Immature natural killer cell (primary cell): ENCODE measurements at places on chromosomes 2 and 18.

DNA sequence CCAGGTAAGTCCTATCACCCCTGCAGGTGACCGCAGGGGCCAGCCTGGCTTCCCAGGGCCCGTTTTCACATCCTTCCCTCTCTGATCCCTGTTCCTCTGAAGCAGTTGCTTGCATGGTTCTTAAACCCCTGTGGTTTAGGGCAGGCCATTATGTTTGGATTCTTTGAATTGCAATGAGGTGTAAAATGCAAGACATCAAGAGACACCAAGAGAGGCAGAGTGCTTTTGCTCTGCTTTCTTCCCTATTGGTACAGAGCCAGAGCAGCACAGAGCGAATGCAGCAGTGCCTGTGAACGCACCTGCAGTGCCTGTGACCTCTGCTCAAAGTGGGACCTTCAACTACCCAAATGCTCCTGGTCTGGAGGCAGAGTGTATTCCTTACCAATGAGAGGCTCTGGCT lies 7.6 kb downstream of the RFX8 start:
- no peak for DNase-seq

DNA sequence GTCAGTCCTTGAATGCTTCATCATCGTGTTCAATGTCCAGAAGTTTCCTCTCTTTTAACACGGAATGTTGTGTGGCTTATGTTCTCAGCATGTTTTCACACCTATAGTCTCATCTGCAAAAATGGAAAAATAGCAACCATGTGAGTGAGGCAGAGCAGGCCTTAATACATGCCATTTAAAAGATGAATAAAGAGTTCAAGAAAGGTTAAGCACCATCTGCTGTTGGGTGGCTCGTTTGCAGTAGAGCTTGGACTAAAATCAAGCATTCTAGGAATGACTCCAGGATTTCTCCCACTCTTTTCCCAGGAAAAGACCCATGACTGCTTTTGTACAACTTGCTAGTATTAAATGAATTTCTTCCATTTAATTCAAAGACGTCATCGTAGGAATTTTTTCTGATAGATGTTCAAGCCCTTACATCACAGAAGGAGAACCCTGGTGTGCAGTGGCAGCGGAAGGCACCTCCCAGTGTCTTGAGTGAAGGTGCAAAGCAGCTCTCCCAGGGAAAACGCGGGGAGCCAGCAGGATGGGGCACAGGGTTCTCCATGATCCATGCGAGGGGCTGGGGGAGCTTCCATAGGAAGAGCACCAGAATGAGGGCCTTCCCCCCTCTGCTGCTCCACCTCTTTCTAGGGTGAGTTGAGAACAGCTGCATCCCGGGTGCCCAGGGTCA lies 9.6 kb downstream of the DCDC2C start:
- no peak for DNase-seq

DNA sequence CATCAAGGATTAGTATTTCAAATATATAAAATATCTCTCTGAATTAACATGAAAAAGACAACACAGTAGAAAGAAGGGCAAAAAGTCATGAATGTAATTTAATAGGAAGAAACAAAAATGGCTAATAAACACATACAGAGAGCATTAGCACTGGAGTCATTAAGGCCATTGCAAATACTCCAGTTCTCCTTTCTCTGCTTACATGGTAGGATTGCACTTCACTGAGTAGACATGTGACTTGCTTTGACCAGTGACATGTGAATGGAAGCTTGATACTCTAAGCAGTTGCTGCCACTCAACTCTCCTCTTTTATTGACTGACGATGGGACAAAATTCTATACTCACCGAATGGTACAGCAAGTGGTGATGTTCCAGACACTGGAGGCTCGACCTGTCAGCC lies 153.9 kb upstream of the LGALSL start:
- no peak for DNase-seq

DNA sequence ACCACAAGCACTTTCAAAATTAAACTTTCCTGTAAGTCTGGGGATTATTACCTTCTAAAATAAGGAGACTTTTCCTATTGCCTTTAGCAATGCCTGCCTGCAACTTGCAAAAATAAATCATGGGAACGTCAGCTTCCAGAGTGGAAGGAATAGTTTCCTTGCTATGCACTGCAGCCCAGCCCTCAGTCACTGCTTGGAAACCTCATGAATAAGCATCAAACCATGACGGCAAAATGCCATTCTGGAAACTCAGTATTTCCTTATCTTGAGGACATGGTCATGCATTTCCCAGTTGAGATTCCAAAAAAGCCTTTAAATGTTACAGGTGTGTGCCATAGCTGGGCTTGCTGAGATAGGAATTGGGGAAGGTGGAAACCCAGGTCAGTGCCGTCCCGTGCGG lies 84.2 kb upstream of the OTOS start:
- DNase-seq, result no peak

- no peak for DNase-seq
Measured at GRCh38 chr2:99975386-99975785, 167.0 kb downstream of the AFF3 start.

GRCh38 chr2:24930768-24931167 lies 10.7 kb upstream of the ADCY3 start:
- DNase-seq, result no peak

GRCh38 chr2:134039912-134040581 lies 213.8 kb upstream of the MGAT5 start:
- DNase-seq, result no peak

GRCh38 chr2:19861813-19862212 lies 40.0 kb downstream of the TTC32 start:
- no peak for DNase-seq

DNA sequence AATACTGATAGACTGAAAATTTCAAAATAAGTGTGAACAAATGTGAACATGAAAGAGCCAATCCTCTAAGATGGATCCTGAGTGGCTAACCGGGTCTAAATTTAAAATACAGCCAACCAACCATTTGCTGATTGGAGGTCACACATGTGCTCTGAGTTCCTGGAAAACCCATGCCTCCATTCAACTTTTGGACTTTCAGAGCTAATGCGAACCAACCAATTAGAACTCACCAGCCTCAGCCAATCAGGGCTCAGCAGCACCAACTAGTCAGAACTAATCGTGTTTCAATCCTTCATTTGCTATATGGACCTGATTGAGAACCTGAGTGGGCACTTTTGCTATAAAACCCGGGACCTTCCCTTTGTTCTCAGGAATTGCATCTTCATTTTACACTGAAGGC lies 111.5 kb downstream of the MEP1B start:
- no peak for DNase-seq

DNA sequence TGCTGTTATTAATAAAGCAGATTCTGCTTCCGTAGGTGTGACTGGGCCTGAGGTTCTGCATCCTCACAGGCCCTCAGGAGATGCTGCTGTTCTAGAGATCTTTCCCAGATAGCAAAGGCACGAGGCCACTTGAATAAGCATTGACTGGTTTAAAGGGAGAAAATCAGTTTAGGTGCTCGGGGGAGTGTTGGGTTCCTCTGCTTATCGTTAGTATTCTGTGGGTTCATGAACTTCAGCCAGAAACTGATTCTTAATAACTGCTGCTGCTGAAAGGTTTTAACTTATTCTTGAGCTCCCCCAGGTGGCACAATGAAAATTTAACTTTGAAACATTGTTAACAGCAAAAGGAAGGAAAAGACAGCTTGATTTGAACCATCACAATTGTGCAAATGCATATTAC lies 56.9 kb downstream of the ITGA6 start:
- DNase-seq, result no peak

DNA sequence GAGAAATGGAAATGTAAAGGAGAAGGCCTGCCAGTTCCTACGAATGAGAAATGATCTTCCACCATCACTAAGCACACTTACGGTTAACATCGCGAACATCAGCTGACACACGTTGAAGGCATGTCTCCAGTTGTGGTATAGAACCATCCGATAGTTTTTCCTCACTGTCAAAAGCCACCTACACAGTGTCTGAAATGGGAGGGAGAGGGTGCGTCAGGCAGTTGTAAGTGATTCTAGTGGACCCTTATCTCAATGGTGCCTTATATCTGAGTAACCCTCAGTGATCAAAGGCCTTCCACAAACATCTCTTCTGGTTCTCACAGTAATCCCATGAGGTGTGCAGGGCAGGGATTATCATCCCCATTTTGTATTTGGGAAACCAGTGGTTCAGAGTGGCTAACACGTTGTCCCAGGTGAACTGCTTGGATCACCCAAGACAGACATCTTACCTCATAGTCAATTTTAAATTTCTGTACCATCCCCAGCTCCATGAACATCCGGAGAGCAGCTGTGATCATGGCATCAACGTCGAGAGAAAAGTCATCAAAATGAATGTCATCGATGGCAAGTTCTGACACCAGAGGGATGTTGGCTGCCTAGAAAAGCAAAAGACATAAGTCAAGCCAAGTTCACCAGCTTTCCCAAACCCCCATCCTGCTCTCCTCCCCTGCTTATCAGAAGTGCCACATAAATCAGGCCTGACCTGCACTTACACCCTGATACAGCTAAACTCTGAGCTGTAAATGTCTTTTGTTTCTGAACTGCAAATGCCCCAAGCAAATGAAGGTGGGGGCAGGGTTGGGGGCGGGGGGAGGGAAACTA lies 335.2 kb downstream of the AGPS start:
- DNase-seq, result no peak

- no peak for DNase-seq
Measured at GRCh38 chr2:71784734-71785511, 331.6 kb downstream of the DYSF start.

- no peak for DNase-seq
Measured at GRCh38 chr2:127471286-127471988, 53.2 kb downstream of the PROC start.

DNA sequence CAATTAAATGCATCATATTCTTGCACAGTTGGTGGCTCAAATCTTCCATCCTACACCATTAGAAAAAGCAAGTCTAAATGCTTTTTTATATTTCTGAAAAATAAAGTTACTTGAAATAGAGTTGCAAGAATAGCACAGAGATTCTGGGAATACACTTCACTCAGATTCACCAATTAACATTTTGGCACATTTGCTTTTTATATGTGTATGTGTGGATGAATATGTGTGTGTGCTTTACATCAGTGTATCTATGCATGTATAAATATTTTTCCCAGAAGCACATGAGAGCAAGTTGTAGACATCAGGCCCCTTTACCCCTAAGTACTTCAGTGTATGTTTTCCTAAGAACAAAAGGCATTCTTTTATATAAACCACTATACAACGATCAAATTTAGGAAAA lies 27.6 kb upstream of the MSH2 start:
- DNase-seq, result no peak

DNA sequence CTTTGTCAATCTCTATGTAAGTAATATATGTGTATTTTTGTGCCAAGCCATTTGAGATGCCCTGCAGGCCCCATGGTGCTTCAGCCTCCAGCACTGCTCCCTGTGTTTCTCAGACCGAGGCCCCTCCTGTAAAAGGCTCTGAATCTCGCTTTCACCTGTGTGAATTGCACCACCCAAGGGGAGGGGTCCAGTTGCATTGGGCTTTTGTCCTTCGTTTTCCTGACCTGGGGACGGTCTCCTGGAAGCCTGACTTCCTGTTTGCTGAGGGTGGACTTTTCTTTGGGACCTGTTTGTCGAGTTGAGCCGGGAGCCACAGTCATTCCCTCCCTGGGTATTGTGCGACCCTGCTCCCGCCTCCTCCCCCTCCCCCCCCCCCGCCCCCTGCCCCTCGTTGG lies 48.9 kb downstream of the AGAP1 start:
- no peak for DNase-seq
